Mesenteric fat pad (tissue), 1 donor: ENCODE measurements at places on chromosomes 2 and 18.
A peak's percentile ranks its signal among the peaks of the same experiment; 100 is the strongest.

- no peak for DNase-seq
Measured at GRCh38 chr2:173213181-173213580, 137.5 kb downstream of the MAP3K20 start.

GRCh38 chr2:239802185-239802649 is 222.9 kb downstream of the NDUFA10 start:
- DNase-seq, result peak; percentile 47

DNA sequence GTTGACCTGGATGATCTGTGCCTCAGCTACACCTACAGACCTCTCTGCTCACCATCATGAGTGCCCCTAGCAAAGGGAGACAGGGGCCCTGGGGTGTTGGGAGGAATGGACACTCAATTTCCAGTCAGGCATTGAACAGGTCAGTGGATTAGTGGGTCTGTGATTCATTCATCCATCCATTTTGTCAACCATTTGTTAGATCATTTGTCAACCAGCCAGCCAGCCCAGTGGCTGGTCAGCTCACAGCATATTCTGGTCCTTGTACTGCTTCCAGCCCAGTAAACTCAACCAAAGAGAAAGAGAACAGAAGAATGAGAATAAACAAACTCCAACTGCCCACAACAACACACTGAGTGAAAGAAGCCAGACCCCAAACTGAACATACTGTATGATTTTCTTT is 4.6 kb upstream of the KLF11 start:
- DNase-seq, result no peak

- DNase-seq, result no peak
Measured at GRCh38 chr18:79645291-79645983, 34.2 kb upstream of the CTDP1 start.

GRCh38 chr18:33115476-33115875 is 325.0 kb downstream of the CCDC178 start:
- no peak for DNase-seq

DNA sequence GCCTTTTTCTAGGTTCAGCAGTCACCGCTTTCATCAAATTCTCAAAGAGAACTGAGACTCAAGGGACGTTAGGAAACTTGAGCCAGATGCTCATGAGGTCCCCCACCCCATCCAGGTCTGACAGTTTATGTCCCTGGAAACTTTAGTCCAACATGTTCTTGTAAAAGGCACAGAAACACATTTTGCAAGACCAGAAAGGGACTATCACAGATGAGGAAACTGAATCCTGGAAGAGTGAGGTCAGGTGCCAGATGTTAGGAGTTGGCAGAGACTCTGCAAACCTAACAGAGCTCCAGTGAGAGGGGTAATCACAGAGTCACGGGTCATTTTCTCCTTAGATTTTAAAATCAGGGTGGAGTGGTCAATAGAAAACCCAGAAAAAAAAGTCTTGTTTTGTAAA is 76.6 kb downstream of the RDH14 start:
- no peak for DNase-seq

DNA sequence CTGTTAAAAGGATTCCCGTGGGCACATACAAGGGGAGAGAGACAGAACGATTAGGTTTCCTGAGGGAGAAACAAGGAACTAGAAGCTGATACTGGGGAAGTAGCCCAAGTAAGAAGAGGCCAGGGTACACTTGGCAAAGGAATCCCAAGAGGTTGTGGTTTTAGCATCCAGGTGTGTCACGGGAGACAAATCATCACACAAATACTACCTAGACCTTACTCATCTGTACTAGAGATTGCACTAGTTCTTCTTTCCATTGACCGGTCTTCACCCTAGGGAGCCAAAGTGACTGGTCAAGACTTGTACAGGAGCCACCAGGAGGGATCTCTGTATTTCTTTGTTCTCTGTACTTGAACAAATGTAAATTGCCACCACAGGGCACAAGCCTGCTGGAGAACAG is 14.2 kb upstream of the NR4A2 start:
- no peak for DNase-seq

DNA sequence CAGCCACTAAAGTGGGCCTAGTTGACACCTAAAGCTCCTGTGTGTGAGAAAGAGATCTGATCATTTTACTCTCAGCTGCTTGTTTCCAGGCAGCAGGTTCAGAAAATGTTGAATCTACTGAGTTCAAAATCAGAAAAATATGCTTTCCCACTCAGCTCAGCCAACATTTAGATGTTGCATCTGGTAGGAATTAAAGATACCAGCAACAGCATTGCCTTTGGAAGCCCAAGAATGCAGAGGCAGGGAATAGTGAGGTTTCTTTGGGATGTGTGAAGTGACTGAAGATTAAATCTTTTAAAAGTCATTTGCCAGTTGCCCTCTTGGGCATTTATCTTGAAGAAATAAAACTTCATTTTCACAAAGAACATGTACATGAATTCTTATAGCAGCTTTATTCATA is 33.9 kb upstream of the DOCK10 start:
- DNase-seq, result no peak

DNA sequence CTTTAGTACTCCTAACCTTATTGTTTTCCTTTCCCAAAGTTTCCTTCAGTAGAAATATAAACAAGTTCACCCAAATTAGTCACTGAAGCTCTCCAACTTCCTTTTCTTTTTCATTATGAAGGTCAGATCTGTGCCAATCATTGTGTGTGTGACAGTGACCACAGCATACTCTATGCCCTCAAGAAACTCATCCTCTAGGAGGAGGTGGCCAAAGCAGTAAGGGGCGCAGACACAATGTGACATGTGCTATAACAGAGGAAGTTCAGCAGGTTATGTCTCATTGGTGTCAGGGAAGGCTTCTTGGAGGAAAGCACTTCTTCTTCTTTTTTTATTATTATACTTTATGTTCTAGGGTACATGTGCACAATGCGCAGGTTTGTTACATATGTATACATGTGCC is 60.0 kb upstream of the PSME4 start:
- DNase-seq, result no peak

- no peak for DNase-seq
Measured at GRCh38 chr18:36394486-36394885, 97.0 kb downstream of the FHOD3 start.
